ENCODE measurements at places on chromosomes 2 and 18.

DNA sequence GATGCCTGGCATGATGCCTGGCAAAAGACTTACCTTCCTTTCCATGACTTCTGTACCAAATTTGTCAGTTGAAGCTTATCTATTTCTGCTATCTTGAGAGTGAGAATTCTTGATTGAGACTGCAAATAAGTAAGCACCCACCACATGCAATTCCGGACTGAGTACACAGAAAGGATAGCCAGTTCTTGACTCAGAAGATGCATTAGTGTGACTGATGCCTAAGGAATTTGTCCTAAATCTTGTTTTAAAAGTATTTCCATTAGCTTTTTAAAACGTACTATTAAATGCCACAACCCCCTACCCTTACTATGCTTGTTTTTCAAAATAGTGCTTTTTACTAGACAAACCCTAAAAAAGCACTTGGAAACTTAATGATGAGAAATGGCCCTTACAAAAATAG is 545 bp downstream of the MPP4 start:
- peak; percentile 93 for DNase-seq

DNA sequence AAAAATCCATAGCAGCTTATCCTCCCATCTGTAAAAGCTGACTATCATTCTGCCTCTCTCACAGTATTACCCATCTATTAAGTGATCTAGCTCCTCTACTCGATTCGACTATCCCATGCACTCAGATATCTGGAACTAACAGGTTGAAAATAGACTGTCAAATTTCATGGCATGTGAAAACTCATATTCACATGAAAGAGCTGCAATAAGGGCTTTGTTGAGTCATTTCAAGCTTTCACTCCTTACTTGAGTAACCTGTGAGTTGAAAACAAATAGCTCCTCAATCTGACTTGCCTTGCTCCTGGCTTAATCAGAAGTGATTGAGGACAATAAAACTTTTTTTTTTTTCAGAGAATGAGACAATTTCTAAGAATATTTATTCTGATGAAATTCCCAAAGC is 192.4 kb upstream of the ERBB4 start:
- no peak for DNase-seq

- DNase-seq, result no peak
Measured at GRCh38 chr18:13232971-13233786, 14.6 kb downstream of the LDLRAD4 start.

GRCh38 chr2:9631878-9632700 is 1.3 kb upstream of the YWHAQ start:
- peak; percentile 71 for DNase-seq

GRCh38 chr2:27922842-27923241 is 32.3 kb downstream of the BABAM2 start:
- no peak for DNase-seq

DNA sequence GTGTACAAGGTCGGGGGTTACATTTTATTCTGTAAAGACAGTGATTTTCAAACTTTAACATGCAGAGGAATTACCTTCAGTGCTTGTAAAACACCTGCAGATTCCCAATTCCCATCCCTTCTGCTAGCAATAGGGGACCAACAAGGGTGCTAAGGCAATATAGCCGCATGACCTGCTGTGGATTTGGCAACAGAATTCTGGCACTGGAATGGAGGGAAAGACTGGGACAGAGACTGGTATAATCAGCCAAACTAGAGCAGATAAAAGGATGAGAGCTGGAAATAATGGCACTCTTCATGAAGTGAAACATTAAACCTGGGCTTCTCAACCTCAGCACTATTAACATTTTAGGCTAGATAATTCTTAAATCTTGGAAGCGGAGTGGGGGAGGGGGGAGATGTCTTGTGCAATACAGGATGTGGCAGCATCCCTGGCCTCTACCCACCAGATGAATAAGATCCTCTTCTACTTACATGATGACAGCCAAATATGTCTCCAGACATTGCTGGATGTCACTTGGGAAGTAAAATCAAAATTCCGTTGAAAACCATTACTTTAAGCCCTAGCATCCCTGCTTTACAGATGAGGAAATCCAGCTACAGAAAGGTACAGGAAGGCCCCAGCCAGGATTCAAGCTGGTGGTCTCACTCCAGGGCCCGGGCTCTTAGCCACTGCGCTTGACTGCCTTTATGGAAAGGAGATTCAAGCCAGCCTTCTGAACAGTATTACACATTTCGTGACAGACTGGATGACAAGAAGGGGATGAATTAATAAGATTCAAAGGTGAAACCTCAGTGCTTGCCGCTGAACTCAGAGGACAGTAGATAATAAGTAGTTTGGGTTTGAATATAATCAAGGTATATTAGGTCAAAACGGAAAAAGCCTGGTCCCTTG is 1.7 kb downstream of the EVA1A start:
- DNase-seq, result peak; percentile 64

DNA sequence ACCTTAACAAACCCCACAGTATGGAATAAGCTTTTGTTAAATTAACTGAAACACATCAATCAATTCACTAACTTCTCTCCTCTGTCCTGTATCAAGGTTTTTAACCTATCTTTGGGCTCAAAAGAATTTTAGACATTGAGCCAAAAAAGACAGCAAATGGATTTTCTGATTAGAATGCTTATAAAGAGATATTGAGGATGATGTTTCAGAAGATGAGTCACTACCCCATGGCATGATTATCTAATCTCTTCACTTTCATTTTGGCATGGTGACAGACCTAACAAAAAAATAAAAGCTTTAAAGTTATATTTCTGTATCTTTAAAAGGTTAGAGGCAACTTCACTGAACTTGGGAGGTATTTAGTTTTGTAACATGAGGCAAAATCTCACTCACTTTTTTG is 55.5 kb downstream of the SGPP2 start:
- DNase-seq, result peak; percentile 4

DNA sequence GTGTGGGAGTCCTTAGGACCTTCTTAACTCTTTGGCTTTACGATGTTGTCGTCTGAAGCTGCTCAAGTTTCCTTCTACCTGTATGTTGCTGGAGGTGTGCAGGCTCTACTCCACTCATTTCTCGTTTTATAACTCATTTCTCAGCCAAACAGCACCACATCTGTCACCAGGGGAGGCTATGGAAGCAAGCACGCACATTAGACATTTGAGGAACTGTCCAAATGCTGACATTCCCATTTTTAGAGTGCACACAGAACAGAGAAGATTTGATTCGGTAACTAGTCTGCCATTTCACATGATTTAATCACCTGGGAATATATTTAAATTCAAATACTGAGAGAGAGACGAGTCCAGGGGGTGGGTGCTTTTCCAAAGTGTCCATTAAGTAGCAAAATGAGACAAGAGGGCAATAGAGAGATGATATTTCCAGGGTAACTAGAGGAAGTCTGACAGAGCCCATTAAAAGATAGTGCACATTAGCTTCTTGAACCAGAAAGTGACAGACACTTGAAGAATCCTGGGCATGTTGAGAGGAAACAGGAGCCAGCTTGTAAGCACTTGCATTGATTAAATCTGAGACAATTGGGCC is 793.3 kb downstream of the TDRD15 start:
- peak; percentile 22 for DNase-seq

- peak; percentile 84 for DNase-seq
Measured at GRCh38 chr18:55927831-55928230, 339.8 kb upstream of the TCF4 start.

- no peak for DNase-seq
Measured at GRCh38 chr2:49753344-49753985, 599.1 kb upstream of the FSHR start.

- peak; percentile 54 for DNase-seq
Measured at GRCh38 chr2:20650393-20650876, 463 bp downstream of the HS1BP3 start.

DNA sequence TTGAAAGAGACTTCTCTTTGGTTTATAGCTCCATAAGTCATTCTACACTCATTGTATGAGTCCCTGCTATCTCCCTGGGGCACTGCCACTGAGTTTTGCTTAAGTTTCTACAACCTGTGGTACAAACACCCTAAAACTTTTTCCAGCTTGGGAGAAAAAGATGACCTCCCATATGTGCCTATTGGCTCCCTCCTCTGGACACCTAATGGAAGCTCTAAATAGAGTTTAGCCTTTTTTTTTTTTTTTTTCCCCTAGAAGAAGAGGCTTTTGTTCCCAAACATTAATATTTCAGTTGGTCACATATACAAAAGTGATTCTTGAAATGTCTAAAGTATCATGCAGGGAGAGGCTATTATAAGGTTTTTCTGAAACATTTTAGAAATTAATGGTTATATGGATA is 547.2 kb upstream of the TMEFF2 start:
- DNase-seq, result no peak

DNA sequence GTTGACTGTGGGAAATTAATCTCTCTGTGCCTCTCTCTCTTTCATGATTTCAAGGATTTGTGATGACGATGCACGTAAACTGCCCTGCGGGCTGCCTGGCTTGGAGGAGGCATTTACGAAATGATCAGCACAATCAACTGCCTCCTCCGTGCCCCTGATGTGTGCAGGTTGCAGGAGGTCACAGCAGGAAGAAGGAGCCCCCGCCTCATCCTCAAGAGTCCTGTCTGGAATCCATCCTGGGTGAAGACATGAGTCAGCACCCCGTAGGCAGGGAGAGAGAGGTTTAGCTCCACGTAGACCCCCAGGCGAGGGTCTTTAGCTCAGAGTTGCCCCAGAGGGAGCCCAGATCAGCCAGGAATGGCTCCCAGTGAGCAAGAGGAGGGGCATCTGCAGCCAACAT is 17.1 kb upstream of the TEX51 start:
- no peak for DNase-seq

DNA sequence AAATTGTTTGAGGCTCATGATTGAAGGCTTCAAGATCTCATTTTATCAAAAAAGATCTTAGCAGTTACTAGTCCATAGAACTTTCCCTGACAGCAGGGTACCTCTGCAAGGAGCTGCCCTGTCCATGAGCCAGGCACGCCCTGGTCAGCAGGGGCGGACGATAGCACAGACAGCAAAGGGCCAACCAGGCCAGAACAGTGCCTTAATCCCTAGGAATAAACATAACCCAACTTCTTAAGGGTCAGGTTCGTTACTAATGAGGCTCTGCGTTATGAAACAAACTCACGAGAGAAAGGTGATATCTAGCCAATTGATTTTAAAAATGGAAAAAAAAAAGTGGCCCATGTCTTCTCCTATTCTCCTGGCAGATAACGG is 59.2 kb downstream of the BCL2 start:
- no peak for DNase-seq

DNA sequence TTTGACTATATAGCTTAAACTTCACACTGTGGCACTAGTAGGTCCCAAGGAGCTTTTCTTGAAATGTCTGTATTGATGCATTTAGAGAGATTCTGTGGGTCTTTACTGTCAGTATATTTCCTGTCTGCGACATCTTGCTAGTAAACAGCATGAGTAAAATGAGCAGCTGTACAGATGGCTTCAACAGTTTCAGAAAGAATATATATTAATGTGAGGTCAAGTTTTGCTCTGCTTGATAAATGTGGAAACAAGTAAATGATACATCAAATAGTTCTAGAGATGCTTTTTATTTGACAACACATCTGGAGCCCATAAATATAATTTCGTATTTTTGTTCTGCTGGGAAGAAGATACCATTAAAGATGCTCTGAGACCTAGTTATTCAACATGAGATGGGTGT is 310.9 kb upstream of the COL3A1 start:
- DNase-seq, result no peak

- DNase-seq, result peak; percentile 11
Measured at GRCh38 chr2:98634406-98635092, 26.2 kb downstream of the UNC50 start.

DNA sequence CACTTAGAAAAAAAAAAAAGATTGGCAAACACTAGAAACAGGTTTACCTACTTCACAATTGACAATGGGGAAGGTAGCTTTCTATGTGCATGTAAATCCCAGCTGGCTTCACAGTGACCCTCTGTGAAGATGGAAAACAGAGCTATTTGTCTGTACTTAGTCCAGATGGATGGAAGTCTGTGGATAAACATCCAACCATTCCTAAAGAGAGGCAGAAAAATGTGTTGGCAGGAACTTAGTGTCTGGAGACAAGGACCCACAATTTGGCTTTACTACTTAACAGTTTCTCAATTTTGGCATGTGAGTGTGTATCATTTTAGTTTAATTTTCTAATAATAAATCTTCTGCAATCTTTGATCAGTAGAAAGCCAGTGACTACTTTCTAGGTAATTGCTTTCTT is 154.4 kb downstream of the RAD51AP2 start:
- no peak for DNase-seq

DNA sequence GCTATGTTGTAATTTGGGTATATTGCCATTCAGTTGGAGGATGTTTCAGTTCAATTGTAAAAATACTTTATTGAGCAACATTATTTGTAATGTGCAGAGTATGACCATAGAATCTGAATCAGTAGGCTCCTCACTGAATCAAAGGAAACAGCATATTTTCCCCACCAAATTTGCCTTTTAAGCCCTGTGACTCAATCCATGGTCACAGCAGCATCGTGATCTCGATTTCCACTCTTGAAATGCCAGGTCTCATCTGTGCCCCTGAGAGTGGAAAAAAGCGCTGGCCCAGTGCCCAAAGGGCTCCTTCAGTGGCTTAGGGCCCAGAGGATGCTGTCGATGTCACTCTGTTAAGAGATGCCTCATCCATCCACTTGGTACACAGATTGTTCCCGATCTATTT is 57.5 kb downstream of the FHOD3 start:
- peak; percentile 83 for DNase-seq

DNA sequence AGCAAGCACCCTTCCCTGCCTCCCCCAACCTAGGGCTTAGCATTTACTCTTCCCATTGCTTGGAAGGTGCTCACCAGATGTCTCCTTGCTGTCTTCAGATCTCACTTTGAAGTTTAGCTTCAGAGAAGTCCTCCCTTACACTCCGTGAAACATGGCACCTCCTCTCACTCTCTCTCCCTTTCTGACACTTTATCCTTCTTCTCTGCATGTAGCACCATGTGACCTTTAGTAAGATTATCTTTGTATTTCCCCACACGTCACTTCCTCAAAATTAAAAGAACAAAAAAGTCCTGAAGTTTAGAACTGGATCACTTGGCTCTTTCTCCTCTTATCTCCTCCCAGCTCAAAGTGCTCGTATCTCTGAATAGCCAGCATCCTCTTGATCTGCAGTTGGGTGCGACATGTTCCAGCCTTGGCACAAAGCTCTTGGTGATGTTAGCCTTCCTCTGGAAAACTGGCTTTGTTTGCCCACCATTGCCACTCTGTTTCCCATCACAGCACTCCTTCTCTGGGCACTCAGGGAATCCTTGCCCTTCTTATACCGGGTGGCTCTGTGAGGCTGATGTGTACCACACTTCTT is 40.6 kb upstream of the EPAS1 start:
- DNase-seq, result no peak

GRCh38 chr2:232574674-232575403 is 24.4 kb downstream of the EIF4E2 start:
- peak; percentile 70 for DNase-seq

GRCh38 chr2:157489983-157490382 is 46.1 kb upstream of the CYTIP start:
- DNase-seq, result no peak

GRCh38 chr2:11682590-11682915 is 12.6 kb upstream of the NTSR2 start:
- no peak for DNase-seq

- DNase-seq, result no peak
Measured at GRCh38 chr2:141707486-141707885, 423.3 kb downstream of the LRP1B start.

- DNase-seq, result no peak
Measured at GRCh38 chr2:239775623-239776435, 249.3 kb downstream of the NDUFA10 start.

GRCh38 chr2:207734264-207734635 is 22.8 kb downstream of the CCNYL1 start:
- peak; percentile 53 for DNase-seq
